ENCODE measurements at places on chromosomes 6 and 20.

- DNase-seq: no peak
These were observed 35.2 kb upstream of the HLA-G start for GRCh38 chr6:29792123-29793035.

- no peak for DNase-seq
These were observed 164.1 kb upstream of the SYNDIG1 start for GRCh38 chr20:24305371-24305770.

DNA sequence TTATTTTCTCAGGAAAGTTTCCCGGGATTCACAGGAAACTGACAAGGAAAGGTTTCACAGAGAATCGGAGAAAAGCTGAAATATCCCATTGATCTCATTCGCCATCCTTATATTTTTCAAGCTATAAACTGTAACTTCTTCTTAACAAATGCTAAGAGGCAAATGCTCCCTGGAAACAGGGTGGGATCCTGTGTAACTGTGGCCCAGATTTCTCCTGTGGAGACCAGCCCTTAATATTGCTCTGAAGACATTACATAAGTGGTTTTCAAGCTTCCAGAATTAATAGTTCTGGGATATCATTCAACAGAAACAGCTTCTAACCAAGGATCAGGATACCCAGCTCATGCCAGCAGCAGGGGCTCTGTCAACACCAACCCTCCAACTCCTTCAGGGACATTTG lies 69.2 kb downstream of the THBS2 start:
- DNase-seq: no peak

DNA sequence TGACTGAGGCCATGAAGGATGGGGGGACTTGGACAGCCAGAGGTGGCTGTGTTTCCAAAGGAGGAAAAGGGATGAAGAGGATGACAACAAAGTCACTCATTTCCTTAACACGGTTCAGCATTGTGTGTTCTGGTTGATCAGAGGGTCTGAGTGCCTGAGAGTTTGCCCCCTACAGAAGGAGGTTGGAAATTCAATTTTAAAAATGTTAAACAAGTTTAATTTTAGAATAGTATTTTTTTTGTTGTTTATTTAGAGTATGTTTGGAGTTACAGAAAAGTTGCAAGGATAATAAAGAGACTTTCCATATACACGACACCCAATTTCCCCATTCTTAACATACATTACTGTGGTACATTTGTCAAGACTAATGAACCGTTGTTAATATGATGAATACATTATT lies 10.3 kb upstream of the VAPB start:
- DNase-seq: no peak

- DNase-seq: no peak
These were observed 194.8 kb downstream of the COL9A1 start for GRCh38 chr6:70107852-70108629.

DNA sequence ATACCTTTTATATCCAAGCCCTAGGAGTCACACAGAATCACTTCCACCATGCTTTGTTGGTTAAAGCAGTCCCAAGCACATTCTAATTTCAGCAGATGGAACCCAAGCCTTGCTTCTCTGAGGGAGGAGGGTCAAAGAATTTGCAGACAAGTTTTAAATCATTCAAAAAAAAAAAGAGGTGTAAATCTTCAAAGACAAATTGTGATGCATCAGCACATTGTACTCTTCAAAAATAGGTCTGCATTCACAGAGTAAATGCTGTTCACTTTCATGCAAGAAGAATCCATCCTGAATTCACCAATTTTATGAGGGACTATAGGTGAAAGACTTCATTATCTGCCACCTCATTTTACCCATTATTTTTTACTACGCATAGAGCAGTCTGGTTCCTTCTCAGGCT lies 321.8 kb upstream of the PRDM1 start:
- no peak for DNase-seq
